Skeletal muscle cell (primary cell): ENCODE measurements at places on chromosomes 4 and X.
A peak's percentile ranks its signal among the peaks of the same experiment; 100 is the strongest.

- no peak for DNase-seq
Observed at GRCh38 chrX:71181558-71181909, 36.9 kb downstream of the NLGN3 start.

GRCh38 chr4:88613417-88613875 is 21.2 kb downstream of the HERC3 start:
- no peak for DNase-seq

DNA sequence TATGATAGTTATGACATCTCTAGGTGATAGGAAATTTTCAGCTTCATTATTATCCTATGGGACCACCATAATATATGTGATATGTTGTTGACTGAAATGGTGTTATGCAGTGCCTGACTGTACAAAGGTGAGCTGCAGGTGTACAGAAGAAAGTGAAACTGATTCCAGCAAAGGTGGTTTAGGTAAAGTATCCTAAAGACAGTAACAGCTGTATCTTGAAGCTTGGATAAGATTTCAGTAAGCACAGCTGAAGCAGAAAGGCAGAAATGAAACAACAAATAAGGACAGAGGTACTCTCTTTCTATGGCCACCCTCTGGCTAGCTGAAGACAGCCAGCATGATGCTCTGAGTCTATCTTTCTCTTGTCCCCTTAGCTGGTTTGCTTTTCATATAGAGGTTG is 30.0 kb upstream of the PGK1 start:
- no peak for DNase-seq

GRCh38 chr4:187270154-187270553 is 546.5 kb upstream of the FAT1 start:
- DNase-seq, result no peak

GRCh38 chr4:148089624-148090023 is 352.6 kb downstream of the NR3C2 start:
- DNase-seq, result no peak

DNA sequence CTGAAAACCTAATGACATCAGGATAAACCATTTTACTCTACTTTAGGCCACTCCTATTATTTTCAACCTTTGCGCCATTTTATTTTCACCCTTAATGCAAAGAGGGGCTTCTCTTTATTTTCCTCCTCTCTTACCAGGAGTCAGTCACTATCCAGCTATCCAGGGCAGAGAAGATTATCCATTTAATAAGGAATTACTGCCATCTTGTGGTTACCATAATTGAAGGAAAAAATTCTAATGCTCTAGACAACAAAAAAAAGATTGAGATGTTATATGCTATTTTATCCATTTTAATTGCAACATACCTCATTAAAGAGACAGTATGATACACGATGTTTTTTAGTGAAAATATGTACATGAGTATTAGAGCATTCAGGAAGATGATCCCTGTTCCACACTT is 514.5 kb upstream of the FAM241A start:
- no peak for DNase-seq

GRCh38 chr4:73715659-73716058 is 24.7 kb upstream of the CXCL8 start:
- no peak for DNase-seq

DNA sequence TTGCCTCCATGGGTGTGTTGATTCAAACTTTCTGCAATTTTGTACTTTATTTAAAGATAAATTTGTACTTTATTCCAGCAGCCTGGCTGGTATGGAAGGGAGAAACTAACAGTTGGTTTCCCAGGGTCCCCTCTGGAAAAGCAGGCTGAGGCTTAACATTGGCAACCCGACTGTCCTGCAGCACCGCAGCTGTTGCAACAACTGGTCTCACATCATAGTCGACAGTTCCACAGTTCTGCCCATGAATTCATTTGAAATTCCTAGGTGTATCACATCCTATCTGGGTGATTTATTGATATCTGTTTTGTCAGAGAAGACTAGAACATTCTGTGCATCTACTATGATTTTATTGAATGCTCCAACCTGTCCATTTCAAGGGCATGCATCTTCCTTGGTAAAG is 98.8 kb upstream of the GATB start:
- DNase-seq, result no peak

DNA sequence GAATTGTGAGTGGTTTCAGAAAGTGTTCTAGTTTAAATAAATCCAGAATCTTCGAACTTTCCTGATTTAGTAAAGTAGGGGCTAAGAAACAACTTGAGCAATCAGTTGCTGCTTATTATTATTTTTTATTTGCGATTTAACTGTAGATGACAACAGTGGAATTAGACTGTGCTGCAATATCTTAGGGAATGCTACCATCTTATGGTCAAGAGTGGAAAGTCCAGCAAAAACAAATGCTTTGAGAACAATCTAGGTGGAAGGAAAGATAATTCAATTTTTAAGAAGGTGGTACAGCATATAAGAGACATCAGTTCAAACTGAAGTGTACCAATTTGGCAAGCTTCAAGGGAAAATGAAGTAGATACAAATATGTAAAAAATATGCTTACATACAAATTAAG is 73.3 kb downstream of the CYLC1 start:
- no peak for DNase-seq

DNA sequence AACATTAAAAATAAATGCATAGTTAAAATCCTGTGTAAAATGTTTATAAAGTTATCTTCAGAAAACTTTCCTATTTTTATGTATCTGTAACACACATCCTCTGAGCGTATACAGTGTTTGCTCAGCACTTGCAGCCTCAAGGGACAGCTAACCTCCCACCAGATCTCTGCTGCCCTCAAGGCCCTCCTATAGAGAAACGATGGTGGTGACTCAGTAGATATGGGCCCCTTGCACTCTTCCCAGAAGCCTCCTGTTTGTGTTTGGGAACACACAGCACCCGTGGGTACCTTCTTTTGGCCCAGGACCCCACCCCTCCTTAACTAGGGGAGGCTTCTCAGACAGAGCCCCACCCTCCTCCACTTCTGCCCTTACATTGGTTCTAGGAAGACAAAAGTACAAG is 26.7 kb downstream of the PJA1 start:
- peak; percentile 67 for DNase-seq

- no peak for DNase-seq
Observed at GRCh38 chrX:39891781-39892180, 206.0 kb downstream of the BCOR start.

- DNase-seq, result peak; percentile 72
Observed at GRCh38 chrX:38800981-38801845, at the start of gene MID1IP1. TSS of gene MID1IP1 (plus strand) at chrX:38801459. CDS start at chrX:38804947, 3,488 bp downstream.

DNA sequence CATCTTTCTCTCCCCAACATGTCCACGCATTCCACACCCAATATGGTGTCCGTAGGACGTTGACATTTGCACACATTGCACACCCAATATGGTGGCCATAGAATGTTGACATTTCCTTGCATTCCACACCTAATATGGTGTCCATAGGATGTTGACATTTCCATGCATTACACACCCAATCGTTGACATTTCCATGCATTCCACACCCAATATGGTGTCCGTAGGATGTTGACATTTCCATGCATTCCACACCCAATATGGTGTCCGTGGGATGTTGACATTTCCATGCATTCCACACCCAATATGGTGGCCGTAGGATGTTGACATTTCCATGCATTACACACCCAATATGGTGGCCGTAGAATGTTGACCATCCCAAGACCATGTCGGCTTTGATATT is 88.4 kb upstream of the SHOX start:
- DNase-seq, result no peak

- no peak for DNase-seq
Observed at GRCh38 chr4:174449944-174450785, 72.1 kb downstream of the HPGD start.

DNA sequence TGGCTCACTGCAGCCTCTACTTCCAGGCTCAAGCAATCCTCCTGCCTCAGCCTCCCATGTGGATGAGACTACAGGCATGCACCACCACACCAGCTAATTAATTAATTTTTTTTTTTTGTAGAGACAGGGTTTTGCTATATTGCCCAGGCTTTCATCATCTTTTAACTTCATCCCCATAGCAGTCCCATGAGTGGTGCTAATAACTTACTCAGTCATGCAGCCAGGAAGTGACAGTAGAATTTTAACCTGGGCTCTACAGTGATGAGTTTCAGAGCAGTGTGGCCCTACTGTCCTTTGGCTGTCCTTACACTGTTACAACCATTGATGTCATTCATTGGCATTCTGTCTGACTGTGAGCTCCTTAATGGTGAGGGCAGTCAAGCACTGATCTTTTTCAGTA is 3.9 kb upstream of the OCIAD2 start:
- no peak for DNase-seq

DNA sequence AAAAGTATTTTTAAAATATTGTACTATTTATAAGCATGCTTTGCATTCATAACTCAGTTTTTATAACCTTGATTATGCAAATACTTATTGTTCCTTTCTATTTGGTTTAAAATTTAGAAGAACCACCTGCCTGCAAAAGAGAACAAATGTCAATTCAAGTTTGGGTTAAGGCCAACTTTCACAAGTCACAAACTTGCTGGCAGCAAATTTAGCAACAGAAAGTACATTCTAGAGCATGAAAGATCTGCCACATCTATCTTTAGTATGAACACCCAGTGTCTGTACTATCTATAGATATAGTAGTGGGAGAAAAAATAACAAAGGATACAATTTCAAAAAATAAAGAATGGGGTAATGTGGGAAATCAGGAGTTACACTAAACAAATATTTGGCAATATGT is 1014.2 kb downstream of the C4orf33 start:
- DNase-seq, result no peak

GRCh38 chr4:149344436-149344835 is 471.2 kb downstream of the IQCM start:
- peak; percentile 70 for DNase-seq

DNA sequence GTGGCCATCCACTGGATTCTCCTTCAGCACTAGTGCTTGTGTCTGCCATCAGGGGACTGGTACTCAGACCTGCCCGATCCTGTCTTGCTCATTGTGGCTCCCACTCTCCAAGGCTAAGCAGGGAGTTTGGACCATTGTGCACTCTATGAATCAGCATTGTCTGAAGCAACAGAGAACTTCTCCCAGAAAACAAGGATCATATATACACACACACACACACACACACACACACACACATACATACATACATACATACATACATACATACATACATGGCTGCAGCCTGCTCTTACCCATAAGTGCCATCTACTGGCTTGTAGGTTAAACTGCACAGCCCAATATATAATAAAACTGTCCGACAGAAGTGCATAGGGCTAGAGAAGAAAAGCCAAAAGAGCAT is 345.3 kb upstream of the LCORL start:
- DNase-seq, result peak; percentile 13

GRCh38 chr4:177386278-177386815 is 55.9 kb downstream of the AGA start:
- no peak for DNase-seq

DNA sequence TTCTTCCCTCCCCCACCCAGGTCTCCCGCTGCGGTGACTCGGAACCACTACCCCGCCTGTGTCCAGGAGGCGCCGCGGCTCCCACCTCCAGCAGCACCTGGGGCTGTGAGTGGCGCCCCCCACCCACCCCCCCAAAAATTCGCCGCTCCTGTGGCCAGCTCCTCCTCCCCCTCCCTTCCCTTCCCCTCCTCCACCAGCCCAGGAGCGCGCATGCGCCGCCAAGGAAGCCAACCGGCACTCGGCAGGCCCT is 278 bp downstream of the CLOCK start:
- DNase-seq, result no peak

GRCh38 chr4:16916719-16917337 is 18.4 kb upstream of the LDB2 start:
- DNase-seq, result no peak

DNA sequence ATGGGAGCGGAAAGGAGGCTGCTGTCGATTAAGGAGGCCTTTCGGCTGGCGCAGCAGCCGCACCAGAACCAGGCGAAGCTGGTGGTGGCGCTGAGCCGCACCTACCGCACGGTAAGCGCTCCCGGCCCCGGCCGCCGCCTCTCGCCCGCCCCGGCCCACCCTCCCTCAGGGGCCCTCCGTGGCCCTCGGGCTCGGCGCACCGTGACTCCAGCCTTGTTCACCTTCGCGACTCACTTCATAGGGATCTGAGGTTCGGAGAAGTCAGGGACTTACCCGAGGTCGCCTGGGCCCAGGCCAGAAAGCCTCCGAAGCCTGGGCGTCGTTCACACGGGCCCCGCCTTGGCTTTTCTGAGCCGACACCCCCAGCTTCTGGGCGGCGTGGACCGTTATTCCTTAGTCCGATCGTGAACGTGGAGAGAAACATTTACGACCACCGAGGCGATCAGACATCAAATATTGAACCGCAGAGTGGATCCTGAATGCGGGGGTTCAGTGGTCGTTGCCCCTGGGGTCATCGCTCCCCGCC is 362 bp downstream of the NCAPG start:
- DNase-seq, result no peak

DNA sequence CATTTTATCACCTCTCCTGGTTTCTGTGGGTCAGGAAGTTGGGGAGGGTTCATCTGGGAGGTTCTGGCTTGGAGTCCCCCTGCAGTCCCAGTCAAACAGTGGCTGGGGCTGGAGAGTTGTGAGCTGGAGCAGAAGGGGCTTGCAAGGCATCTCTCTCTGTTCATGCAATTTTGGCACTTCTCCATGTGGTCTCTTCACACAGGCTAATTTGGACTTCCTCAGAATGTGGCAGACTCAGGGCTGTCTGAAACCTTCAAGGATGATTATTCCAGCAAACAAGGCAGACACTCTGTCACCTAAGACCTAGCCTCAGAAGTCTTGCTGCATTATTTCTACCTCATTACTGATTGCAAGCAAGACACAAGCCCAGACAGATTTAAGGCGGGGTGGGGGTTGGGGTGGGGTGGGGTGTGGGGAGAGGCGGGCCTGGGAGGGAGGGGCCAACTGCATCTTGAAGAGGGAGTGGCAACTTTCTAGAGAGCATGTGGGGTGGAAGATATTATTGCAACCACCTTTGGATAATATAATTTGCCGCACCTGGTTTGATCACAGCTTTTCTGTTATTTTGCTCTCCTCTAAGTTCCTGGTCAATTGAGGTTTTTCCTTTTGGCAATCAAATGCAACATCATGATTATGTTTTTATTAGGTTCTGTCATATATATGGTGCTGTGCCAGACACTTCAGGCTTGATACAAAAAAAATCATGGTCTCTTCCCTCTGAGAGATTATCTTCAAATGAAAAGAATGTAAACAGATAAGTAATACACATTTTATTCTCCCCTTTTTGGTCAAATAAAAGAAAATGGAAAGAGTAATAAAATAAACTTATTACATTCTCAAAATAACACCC is 799.5 kb downstream of the RPA4 start:
- DNase-seq, result no peak

GRCh38 chr4:174135936-174136406 is 147.5 kb downstream of the FBXO8 start:
- DNase-seq, result no peak

GRCh38 chrX:108268434-108269080 is 169.7 kb downstream of the COL4A6 start:
- no peak for DNase-seq

GRCh38 chr4:151043803-151044515 is 28.9 kb upstream of the LRBA start:
- no peak for DNase-seq

DNA sequence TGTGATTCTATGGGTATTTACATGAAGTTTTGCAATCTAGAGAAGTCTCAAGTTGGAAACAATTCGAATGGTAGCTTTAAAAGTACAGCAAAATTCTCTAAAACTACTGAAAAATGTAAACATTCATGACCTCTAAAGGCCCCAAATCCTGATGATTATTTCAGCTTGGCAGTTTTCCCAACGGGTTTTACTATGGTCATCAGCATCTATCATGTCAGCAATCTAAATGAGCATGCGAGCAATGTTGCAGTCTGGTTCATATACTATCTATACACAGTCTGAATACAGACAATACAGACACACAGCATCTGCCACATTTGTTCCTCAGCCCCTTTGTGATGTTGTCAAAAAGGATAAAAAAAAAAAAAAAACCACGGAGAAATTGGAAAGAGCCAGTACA is 790.3 kb upstream of the HTR2C start:
- DNase-seq, result no peak
